ENCODE measurements at places on chromosomes 12 and 14.

- DNase-seq, result no peak
Measured at GRCh38 chr14:34081101-34081575, 130.3 kb upstream of the EGLN3 start.

GRCh38 chr12:78155546-78155945 is 324.9 kb downstream of the NAV3 start:
- DNase-seq, result no peak

GRCh38 chr12:120075034-120075616 is 41.4 kb downstream of the RAB35 start:
- no peak for DNase-seq

DNA sequence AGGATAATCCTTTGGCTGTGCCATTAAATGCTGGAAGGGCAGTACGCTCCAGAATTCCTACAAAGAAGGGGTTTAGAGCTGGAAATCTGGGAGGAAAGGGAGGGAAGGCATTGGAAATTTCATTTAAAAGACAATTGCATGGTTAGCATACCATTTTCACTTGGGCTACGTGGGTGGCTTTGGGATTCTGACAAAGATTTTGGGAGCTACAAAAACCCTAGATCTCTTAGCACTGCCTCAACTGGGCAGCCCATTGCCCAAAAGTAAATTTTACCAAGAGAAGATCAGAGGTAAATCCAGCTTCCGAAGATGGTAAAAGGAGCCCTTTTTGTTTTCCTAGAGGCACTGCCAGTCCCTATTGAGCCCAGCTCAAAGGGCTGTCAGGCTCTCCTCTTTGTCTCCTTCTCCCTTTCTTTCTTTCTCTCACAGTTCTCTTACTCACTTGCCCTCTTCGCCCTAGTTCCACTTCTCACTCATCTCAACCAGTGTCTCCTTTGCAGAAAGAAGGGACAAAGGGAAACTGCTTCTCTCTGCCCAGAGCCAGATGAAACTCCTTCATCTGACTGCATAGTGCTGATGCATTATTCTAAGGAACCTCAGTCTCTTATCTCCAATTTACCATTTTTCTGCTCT is 125.4 kb upstream of the PLEKHA5 start:
- DNase-seq, result no peak

GRCh38 chr12:92041742-92042141 is 103.9 kb downstream of the BTG1 start:
- DNase-seq, result no peak

DNA sequence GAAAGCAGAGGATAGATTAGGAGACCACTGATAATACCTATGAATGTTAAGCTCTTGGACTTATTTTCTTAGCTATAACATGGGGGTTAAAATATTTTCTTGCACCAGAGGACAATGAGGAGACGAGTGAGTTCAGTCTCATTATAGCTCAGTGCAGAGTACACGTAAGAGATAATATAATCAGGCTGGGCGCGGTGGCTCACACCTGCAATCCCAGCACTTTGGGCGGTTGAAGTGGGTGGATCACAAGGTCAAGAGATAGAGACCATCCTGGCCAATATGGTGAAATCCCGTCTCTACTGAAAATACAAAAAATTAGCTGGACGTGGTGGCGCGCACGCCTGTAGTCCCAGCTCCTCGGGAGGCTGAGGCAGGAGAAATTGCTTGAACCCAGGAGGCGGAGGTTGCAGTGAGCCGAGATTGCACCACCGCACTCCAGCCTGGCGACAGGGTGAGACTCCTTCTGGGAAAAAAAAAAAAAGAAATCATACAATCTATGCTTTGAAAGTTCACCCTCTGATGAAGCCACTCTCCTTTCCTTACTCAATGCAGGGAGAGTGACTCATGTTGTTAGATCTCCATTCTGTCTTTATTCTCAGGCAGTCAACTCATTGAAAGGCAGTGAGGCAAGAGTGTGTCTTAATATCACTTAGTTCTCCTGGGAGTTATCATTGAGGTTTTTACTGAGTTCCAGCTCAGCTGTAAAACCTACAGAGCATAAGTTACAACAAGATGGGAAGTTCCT is 134.2 kb downstream of the SYNE2 start:
- DNase-seq, result no peak

DNA sequence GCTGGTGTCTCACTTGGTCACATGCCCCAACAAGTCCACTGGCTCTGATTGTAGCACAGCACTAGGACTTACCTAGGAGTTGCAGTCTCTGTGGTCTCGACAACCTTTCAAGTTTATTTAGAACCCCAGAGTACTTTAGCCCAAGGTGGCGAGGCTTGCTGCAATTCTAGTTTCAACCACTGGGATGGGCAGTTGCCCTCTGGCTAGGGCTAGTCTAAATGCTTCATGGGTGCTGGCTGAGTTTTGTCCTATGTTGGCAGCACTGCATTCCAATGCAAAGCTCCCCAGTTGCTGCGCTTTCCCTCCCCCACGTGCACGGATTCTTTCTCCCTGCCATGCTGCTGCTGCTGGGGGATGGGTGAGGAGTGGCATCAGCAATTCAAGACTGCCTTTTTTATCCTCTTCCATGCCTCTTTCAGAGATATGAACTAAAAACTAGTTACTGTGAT is 207.9 kb downstream of the SYNE2 start:
- DNase-seq, result no peak

GRCh38 chr12:77521508-77522115 is 309.1 kb upstream of the NAV3 start:
- no peak for DNase-seq

DNA sequence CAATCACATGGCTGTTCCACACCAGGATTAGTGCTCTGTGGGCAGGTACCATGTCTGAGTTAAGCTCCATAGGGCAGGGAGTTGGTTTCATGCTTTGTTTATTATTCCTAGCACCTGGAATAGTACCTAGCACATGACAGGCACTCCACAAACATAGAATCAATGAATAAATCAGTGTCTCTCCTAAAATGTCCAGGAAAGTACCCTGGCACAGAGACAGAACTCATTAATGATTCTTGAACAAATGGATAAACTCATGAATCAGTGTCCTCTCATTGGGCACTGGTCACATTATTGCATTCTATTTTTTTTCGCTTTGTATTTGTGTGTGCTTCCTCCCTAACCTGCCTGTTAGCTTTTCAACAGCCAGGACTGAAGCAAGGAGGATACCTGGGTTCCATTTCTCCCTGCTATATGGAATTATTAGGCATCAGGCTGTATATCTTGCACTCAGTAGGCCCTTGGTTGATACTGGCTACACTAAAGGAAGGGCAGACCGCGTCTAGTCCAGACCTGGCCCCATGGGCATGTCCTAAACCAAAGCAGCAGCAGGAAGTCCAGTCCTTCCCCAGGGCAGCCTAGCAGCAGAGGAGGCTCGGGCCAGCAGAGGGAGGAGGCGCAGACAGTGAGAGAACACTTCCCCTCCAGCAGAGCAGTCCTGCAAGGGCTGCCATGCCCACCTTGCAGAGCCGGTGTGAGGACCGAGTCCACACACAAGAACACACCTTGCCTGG is 18.4 kb downstream of the HDAC7 start:
- DNase-seq, result peak; percentile 64

- no peak for DNase-seq
Measured at GRCh38 chr12:1698720-1699119, 7.8 kb downstream of the ADIPOR2 start.

DNA sequence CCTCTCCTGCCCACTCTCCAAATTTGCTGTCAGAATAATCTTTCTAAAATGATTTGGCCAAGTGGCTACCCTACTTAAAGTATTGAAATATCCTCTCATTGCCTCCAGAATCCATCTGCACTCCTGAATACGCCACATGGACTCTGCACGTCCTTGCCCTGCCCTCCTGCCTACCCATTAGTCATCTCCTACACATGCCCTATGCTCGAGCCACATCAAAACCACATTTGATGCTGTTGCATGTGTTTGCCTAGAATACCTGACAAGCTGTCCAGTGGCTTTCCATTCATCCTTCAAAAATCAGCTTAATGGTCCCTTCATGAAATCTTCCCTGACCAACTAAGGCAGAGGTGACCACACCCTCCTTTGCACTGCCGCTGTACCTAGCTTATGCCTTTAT is 17.0 kb downstream of the VCPKMT start:
- no peak for DNase-seq

DNA sequence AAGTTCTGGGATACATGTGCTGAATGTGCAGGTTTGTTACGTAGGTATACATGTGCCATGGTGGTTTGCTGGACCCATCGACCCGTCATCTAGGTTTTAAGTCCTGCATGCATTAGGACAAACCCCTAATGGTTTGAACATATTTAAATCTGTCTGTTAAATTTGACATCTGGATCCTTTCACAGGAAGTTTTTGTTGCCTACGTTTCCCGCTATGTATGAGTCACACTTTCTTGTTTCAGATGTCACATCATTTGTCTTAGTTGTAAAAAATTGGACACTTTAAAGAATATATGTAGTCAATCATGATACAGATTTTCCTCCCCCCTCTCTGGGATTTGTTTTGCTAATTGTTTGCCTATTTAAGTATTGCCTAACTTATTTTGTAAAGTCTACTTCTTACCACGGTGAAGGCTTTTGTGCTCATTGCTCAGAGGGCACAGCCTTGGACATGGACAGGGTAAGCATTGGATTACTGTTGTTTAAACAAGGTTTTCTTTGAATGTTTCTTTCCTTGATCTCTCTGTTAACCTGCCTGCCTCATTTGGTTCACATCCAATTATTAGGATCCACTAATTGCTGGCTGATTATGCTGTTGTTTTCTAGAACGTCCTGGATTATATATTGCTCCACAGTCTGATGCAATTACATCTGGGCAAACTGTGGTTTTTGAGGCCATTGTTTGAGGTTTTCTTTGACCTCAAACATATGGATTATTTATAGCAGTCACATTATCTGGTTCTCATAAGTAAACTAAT is 1441.4 kb downstream of the AACS start:
- no peak for DNase-seq

GRCh38 chr12:110575326-110575725 is 7.8 kb downstream of the PPTC7 start:
- peak; percentile 35 for DNase-seq

- no peak for DNase-seq
Measured at GRCh38 chr12:3523728-3524127, 32.7 kb downstream of the PRMT8 start.

GRCh38 chr12:701896-702539 is 38.8 kb upstream of the NINJ2 start:
- no peak for DNase-seq

DNA sequence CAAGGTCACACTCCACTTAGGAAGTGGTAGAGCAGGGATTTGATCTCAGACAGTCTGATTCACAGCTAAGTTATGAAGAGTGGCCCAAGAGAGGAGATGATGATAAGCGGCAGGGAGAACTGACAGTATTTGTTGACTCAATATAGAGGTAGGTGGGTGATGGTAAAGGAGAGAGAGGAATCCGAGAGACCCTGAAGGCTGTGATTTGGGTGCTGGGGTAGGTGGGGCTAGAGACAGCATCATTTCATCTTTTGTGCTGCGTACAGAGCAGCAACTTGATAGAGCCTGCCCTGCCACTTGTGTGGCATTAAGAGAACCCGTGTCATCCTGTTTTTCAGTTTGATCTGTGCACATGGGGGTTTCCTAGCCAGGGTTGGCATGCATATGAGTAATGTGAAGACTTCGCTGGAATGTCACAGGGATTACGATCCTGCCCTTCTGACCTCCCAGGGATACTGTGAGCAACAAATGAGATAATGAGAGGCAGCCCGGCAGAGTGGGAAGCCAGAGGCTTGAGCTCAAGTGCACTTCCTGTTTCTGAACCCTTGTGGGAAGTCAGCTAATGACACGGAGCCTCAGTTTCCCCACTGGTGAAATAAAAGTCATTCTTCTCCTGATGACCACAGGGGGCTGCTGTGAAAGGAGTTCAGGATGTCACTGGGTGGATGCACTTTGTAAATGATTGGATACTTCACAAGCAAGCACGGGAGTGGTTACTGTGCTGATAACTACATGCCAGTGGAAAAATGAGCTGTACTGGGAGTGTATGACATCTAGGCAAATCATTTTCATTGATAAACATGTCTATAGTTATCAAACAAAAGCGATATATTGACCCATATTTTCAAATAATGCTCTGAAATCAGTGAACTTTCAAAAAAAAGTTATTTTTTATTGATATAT is 59.5 kb upstream of the IGF1 start:
- peak; percentile 8 for DNase-seq

DNA sequence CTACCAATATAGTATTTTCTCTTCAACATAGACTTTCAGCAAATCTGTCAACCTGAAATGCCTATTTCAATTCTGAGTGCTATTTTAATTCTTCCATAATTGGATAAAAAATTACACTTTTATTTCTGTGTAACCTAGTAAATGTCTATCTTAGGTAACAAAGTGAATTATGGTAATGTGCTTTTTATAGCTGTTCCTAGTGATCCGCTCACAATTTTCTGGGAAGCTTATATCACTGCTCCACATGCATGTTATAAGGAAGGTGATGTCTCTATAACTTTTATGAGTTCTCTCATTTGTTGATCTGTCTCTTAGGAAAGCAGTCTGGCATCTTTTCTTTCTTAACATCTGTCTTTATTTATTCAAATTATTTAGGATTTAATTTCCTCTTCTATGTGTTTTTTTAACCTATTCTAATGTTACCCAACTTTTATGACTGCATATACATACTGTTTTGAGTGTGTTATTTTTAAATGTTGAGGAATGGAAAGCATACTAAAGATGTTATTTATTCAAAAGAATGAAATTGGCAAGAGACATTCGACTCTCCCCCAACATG is 777.1 kb upstream of the MDGA2 start:
- DNase-seq, result no peak

GRCh38 chr14:104174051-104174450 is 35.7 kb downstream of the KIF26A start:
- DNase-seq, result no peak

DNA sequence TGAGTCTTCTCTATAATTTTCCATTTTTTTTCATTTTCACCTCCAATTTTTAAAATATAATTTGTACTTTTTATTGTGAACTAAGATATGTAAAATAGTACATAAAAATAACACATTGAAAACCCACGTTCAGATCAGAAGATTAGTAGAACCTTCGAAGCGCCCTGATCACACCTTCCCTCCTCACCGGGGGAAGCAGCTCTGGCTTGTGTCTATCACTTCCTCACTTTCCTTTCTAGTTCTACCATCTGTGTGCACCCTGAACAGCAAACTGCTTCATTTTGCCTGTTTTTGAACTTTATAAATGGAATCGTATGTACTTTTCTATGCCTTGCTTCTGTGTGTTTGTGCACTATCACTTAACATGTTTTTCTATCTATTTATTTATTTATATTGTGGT is 11.8 kb upstream of the CD27 start:
- DNase-seq, result no peak

- DNase-seq, result no peak
Measured at GRCh38 chr14:100612986-100613385, 25.8 kb upstream of the BEGAIN start.

All from inflammatory macrophage (primary cell).